HFFc6 (cell line): ENCODE measurements at places on chromosomes 11 and 22.

GRCh38 chr11:37948258-37948657 lies 1350.2 kb upstream of the RAG2 start:
- DNase-seq: no peak

DNA sequence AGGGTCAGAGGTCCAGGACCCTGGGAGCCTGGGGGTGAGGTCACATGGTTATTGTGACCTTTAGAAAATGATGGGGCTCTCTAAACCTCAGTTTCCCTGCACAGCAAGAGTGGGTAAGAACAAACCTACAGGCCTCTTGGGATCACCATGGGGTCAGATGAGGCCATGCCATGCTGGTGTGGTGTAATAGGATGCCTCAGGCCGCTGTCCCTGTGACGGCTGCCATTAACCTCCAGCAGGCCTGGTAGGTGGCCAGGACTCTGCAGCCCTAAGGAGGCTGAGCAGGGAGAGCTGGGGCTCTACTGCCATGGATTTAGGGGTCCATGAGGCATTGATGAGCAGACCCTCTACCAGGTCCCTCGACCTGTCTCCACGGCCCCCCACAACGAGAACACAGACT lies 265.5 kb downstream of the CTTN start:
- DNase-seq: no peak

- DNase-seq: no peak
These were observed 320.1 kb downstream of the TBC1D22A start for GRCh38 chr22:47082505-47082904.

- no peak for DNase-seq
These were observed 4.6 kb upstream of the MICAL3 start for GRCh38 chr22:18028817-18029527.

GRCh38 chr22:49084206-49084605 lies 743.5 kb downstream of the BRD1 start:
- no peak for DNase-seq

DNA sequence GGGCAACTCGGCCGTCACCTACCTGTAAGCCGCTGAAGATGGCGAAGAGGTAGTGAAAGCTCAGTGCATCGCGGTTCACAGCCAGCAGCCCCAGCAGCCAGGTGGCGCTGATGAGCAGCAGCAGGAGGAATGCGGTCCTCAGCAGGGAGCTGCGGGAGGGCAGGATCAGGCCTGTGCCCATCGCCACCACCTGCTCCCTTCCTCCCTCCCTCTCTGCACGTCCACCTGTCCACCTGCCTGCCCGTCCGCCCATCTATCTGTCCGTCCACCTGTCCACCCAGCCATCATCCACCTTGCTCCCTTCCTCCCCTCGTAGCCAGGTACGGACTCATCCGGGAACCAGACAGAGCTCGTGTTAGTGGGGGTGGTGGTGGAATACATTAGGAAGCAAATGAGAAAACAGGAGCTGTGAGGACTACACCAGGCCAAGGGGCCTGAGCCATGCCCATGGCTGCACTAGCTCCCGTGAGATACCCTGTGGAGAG lies 32.2 kb downstream of the TRMU start:
- DNase-seq: peak; percentile 39

DNA sequence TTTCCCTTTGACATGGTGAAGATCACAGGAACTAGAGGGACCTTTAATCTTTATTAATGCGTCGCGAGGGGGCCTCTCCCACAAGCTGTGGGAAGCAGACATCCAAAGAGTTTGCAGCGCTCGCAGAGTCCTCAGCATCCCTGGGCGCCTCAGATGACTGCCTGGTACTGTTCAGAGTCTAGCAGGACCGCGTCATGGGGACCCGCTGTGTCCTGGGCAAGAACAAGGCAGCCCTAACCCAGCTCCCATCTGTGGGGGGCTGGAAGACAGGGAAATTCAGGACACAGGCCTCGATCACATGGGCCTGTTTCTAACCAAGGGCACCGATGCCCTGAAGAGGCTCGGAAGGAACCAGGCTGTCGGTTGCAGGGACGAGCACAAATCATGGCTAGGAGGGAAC lies 40.0 kb downstream of the CACNG2 start:
- DNase-seq: no peak

GRCh38 chr11:131966667-131967066 lies 596.3 kb downstream of the NTM start:
- no peak for DNase-seq

DNA sequence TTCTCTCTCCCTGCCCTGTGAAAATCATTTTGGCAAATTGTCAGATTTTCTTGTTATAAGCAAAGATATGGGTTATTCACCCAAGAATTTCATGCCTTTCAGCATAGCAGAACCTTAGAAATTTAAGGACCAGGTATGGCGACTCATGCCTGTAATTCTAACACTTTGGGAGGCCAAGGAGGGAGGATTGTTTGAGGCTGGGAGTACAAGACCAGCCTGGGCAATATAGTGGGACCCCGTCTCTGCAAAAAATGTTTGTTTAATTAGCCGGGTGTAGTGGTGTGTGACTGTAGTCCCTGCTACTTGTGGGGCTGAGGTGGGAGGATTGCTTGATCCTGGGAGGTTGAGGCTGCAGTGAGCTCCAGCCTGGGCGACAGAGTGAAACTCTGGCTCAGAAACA lies 27.6 kb downstream of the APLP2 start:
- DNase-seq: no peak
